ENCODE measurements at places on chromosomes 5 and 9. TPM values are rescaled to one million over a fixed set of nuclear protein-coding genes. Genes with fewer than 3 reads are reported as not detected.

The COL23A1 gene
- not detected for total RNA-seq

The SCGB3A2 gene
- total RNA-seq, result not detected

The ENTR1 gene
- 67.9 TPM for total RNA-seq

The CDH9 gene
- not detected for total RNA-seq

The PCDHA9 gene
- total RNA-seq, result not detected

The DCANP1 gene
- total RNA-seq, result not detected

The RNF183 gene
- 0.92 TPM for total RNA-seq

The LCN1 gene
- total RNA-seq, result not detected

The CDH6 gene
- total RNA-seq, result not detected

The MAPK9 gene
- total RNA-seq, result 48.8 TPM

The SOX30 gene
- total RNA-seq, result not detected

The ACTBL2 gene
- total RNA-seq, result 1.5 TPM

The NAIF1 gene
- 16.1 TPM for total RNA-seq

The ELOVL7 gene
- total RNA-seq, result 24.3 TPM

The PCDHB12 gene
- not detected for total RNA-seq

The FIBCD1 gene
- 4.1 TPM for total RNA-seq

GRCh38 chr9:127202461-127203169, 62.0 kb upstream of the GARNL3 start:
- DNase-seq, result no peak

GRCh38 chr5:112755703-112756102, 18.0 kb downstream of the APC start:
- DNase-seq, result no peak

DNA sequence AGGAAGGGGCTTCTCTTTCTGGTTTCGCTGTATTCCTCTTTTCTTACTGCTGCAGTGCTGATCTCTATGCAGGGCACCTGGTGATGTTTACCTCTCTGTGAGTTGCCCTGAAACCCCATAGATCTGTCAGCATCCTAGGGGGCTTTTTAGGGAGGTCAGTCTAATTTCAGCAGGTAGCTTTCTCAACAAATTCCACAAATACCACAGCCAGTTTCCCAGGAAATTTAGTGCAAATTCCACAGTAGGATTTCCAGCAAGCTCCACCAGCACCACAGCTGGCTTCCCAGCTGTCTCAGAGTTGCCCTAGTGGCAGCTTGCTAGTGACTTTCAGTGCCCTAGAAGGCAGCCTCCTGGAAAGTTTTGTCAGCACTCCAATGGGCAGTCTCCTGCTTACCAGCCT, 379.1 kb upstream of the SMC2 start:
- no peak for DNase-seq

GRCh38 chr5:139462586-139463276, at the start of gene ECSCR:
TSS of gene ECSCR (minus strand) at chr5:139462743. CDS start at chr5:139462670, 73 bp downstream.
- DNase-seq, result no peak

DNA sequence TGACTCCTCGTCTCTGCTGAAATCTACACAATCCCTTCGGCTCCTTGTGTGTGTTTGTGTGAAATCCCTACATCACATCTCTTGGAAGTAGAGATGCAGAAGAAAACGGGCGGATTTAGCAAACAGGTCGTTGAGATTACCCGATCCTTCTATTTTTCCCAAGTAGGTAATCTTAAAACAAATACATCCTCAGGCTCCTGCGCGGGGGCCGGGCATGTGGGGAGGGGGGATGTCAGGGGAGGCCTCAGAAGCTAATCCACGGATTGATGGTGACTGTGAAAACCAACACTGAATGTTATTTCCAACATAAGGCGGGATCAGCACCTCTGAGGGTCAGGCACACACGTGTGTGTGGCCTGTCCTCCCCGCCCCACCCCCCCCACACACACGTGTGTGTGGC, 137.8 kb downstream of the ROR2 start:
- no peak for DNase-seq

DNA sequence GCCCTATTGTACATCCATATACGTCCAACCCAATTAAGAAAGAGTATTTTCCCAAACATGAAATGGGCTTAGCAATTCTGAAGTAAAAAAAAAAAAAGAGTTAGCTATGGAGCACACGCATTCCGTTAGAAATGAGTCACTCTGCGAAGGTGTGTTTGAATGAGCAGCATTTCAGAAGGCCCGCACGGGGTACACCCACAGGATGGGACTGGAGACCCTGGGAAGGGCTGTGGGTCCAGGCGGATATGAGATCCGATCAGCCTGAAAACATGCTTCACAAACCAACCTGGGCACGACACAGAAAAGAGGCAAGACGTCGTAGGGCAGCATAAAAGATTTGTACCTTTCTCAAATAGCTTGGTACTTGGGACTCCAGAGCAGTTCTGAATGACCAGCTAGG, 173.9 kb upstream of the KLF9 start:
- DNase-seq, result no peak

- DNase-seq, result no peak
These were observed 48.8 kb downstream of the POC5 start for GRCh38 chr5:75668445-75668844.

DNA sequence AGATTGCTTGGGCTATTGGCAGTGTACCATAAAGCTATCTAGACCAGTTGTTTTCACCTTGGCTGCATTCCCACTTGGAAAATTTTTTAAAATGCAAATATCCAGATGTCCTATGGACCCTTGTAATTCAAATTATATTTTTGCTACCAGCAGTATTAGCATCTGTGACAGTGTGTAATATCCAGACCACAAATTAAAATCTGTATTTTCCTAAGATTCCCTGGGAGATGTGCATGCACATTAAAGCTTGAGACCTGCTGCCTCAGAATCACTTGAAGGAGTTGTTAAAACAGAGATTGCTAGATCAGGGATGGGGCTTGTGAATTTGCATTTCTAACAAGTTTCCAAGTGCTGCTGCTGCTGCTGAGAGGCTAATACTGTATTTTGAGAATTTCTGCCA, 381.2 kb upstream of the PDE4D start:
- DNase-seq, result no peak

DNA sequence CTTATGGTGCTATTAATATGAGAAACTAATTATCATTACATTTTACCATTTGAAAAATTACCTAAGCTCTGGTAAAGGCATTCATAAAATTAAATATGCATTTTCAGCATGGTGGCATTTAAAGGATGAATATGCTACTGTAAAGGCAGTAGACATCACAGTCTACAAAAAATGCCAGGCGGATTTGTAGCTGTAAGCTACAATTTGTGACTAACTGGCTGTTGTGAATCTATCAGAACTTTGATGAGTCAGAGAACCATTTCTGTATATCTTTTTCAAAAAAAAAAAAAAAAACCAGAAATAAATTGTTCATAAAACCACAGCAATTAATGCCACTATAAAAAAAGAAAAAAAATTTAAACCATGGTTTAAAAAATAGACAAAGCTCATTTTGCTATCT, 186.3 kb downstream of the NFIB start:
- DNase-seq, result no peak

GRCh38 chr5:114243972-114244317, 117.9 kb upstream of the KCNN2 start:
- no peak for DNase-seq

- no peak for DNase-seq
These were observed 23.1 kb downstream of the SMAD5 start for GRCh38 chr5:136155761-136156160.

- DNase-seq, result no peak
These were observed 43.9 kb downstream of the PDCD1LG2 start for GRCh38 chr9:5554254-5554653.

GRCh38 chr9:127149463-127150390, 27.3 kb upstream of the ANGPTL2 start:
- DNase-seq, result no peak

DNA sequence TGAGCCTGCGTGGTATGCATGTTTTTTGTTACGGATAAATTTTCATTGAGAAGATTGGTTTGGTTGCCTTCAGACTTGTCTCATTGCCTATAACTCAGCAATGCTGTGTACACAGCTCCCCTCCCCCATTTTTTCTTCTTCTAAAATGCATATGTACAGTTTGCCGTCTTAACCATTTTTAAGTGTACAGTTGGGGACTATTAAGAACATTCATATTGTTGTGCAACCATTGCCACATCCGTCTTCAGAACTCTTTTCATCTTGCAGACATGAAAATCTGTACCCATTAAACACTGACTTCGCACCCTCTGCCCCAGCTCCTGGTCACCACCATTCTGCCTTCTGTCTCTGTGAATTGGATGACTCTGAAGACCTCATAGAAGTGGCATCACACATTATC, 6.2 kb downstream of the EXOC3 start:
- no peak for DNase-seq

DNA sequence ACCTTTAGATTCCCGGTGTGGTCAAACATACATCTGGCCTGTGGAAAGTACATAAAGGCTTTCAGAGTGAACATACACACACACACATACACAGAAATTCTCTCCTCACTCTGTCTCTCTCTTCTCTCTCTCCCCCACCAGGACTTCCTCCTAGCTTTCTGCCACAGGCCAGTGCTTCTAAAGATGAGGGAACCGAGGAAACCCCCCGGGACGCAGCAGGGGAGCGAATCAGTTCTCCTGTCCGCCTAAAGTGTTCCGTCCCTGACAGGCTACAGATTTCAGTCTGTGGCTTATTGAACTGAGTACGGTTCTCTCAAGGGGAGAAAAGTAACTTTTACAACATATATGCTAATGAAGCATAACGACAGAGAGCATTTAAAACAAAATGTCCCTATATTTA, 75.8 kb downstream of the MED27 start:
- DNase-seq, result no peak

- no peak for DNase-seq
These were observed 18.1 kb upstream of the RPL26L1 start for GRCh38 chr5:172941067-172941516.

- DNase-seq, result no peak
These were observed 204.9 kb upstream of the CTNND2 start for GRCh38 chr5:12109075-12109688.

GRCh38 chr5:177536386-177536785, 18.0 kb downstream of the FAM193B start:
- no peak for DNase-seq

DNA sequence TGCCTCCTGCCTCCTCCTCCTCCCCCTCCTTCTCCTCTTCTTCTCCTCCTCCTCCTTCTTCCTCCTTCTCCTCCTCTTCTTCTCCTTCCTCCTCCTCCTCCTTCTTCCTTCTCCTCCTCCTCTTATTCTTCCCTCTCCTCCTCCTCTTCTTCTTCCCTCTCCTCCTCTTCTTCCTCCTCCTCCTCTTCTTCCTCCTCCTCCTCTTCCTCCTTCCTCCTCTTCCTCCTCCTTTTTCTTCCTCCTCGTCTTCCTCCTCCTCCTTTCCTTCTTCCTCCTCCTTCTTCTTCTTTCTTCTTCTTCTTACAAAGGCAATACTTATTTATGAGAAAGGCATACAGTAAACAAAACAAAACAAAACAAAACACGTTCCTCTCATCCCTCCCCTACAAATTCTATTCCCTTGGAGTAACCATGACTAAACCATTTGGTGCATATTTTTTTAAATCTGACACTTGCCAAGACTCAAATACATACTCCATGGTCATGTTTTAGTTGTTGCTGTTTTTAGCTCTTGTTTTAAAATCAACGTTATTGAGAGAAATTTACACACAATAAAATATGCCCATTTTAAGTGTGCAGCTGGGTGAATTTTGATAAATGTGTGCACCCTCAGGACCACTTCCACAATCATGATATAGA, 135.6 kb downstream of the FOXD1 start:
- DNase-seq, result no peak

DNA sequence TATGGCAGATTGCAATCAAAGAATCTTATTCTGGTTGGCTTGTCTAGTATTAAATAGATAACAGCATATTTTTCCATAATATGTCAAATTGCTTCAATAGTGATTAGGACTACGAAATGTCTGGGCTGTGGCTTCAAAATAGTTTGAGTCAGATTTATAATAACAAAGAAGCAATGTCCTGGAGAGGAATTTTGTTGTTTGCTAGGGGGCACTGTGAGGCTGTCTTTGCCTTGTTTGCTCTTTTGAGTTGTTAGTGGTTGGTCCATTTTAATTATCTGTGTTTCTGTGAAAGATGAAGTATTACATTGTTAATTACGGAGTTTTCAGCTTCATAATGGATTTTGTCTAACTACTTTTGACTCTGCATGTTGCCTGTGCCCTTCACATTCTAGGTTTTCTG, 713.6 kb downstream of the TLE4 start:
- no peak for DNase-seq

DNA sequence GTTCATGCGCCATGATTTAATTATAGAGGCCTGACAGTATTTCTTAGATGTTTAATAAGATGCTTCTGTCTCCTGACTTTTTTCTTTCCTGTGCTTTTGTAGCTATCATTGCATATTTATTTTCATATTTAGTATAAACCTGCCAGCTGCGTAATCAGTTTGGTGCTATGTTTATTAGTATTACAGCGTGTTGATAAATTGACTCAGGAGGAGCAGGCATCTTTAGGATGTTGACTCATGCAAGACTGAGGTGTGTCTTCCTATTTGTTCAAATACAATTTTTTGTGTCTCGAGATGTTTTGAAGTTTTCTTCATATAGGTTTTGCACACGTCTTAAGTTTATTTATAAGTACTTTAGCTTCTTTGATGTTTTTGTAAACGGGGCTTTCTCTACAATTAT, 35.9 kb upstream of the EXOC3 start:
- no peak for DNase-seq

DNA sequence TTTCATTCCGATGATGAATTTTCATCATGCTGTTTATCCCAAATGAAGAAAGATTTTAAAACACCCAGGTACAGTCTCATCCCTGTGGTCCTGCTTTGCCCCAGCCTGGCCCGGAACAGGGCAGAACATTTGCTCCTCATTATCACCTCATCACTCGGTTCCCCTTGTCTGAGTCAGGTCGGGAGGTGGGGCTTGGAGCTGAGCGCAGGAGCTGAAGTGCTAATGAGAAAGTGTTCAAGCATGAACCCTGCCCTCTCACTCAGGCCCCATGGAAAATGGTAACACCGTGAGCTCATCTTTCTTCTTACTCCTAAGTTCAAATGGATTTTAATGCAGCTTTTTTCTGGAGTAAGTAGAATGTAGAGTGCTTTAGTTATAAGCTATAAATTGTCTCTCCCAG, 466.2 kb downstream of the KDM4C start:
- DNase-seq, result no peak

GRCh38 chr5:759111-759751, 25.3 kb downstream of the ZDHHC11B start:
- peak; percentile 85 for DNase-seq

DNA sequence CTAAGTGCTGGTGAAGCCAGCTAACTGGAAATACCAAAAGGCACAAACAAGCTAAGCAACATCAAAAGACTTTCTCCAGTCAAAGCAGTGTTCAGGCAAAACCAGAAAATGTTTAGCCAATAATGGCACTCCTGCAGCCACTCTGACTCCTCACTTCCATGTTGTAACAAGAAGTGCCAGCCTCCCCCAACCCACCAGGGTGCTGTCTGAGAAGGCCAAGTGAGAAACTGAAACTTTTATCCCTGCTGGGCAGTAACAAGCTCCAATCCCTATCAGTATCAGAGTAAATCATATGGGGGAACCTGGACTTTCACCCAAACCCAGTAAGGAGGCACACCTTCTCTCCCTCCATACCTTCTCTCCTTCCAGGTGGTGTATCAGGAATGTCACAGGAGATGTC, 414.8 kb upstream of the NMUR2 start:
- DNase-seq, result no peak

- peak; percentile 20 for DNase-seq
These were observed 132.9 kb upstream of the ACO1 start for GRCh38 chr9:32251539-32251938.

- no peak for DNase-seq
These were observed 248.1 kb downstream of the IRX1 start for GRCh38 chr5:3843706-3844105.
